Neural crest cell (in vitro differentiated cells): ENCODE measurements at places on chromosomes 12 and 14.

DNA sequence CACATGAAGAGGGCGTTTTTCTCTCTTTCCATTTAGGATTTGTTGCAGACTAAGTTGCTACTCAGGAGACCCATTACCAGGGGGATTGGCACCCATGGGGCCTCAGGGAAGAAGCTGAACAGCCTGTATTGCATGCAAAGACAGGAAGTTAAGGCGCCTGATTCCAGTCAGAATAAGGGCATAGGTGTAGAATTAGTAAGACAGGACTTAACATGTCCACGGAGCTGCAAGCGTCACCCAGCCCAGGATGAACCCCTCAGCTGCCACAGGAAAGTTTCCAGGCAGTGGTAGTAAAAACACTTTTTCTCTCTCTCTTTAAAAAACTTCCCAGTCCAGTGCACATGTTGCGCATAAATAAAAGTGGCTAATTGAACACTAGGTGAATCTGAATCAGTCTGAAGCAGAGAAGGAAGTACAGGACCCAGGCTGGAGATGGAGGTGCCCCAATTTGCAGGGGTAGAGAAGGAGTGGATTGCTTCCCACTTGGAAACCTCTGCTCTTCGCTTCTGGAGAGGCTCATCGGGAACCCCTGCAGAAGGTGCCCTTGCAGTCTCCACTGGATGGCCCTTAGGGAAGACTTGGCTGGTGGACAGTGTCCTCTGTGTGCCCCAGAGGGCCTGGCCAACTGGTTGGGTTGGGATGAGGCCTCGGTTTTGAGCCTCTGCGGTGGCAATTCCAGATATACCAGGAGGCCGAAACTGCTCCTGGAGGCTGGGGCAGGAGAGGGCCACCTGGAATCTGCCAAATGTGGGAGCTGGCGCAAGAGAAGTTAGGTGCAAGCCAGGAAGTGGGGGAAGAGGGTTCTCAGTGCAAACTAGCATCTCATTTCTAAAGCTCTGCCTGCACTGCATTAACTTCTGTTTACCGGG is 10.7 kb upstream of the TBX3 start:
- no peak for DNase-seq

- peak; percentile 29 for DNase-seq
Measured at GRCh38 chr12:6335451-6336078, 6.3 kb downstream of the TNFRSF1A start.

GRCh38 chr14:93716746-93717667 is 71.3 kb downstream of the PRIMA1 start:
- no peak for DNase-seq

- DNase-seq = no peak
Measured at GRCh38 chr12:96878704-96879103, 28.4 kb upstream of the NEDD1 start.

- DNase-seq = no peak
Measured at GRCh38 chr12:6294156-6295093, 16.1 kb upstream of the PLEKHG6 start.

- no peak for DNase-seq
Measured at GRCh38 chr14:32764131-32764530, 174.5 kb upstream of the NPAS3 start.

DNA sequence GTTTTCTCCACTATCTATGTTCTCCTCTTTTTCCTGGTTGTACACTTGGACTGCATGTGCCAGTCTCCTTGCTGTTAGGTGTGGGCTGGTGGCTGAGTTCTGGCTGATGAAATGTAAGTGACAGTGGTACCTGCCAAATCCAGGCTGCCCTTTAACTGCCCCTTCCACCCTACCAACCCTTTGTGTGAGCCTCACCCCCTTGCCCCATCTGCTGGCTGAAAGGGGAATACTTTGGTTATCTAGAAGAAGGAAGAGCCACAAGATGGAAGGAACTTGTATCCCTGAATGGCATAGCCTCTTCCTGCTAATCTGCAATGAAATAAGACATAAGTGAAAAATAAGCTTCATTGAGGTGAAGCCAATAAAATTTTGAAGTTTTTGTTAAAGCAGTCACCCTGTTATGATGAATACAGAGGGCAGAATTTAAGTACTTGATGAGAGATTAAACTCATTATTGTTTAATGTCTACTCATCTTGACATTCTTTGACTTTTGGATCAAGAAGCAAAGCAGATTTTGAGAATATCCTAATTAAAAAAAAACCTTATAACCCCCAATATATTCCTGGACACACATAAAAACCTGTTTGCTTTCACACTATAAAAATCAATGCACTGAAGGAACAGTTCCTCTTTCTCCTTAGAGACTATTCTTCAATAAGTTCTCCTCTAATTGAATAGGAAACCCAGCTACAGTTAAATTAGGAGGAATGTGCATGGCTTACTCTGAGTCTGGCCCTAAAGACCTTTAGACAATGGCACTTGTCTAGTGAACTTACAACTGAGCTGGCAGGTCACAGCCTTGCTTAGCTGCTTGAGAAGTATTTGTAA is 262.6 kb upstream of the BTG1 start:
- DNase-seq = peak; percentile 11

GRCh38 chr12:45349916-45350315 is 134.0 kb downstream of the ANO6 start:
- no peak for DNase-seq
